ENCODE measurements at places on chromosomes 13 and 19.
A peak's percentile ranks its signal among the peaks of the same experiment; 100 is the strongest.

GRCh38 chr19:6041991-6042481, 64.1 kb upstream of the RANBP3 start:
- DNase-seq, result no peak

DNA sequence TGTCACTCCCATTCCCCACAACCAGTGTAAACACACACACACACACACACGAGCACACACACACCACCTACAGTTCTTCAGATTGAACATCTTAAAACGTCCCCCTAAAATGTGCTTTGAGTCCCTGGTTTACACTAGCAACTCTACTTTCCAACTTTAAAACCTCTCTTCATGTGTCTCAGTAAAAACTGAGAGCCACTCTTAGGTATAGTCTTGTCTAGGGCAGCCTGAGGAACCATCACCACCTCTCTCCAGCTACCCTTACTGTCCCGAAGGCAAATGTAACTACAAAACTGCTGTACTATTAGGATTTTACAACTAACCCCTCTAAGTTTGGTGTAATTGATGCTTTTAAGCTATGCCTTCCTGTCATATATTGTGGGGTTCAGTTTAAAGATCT, 1501.6 kb upstream of the MIR17HG start:
- no peak for DNase-seq

DNA sequence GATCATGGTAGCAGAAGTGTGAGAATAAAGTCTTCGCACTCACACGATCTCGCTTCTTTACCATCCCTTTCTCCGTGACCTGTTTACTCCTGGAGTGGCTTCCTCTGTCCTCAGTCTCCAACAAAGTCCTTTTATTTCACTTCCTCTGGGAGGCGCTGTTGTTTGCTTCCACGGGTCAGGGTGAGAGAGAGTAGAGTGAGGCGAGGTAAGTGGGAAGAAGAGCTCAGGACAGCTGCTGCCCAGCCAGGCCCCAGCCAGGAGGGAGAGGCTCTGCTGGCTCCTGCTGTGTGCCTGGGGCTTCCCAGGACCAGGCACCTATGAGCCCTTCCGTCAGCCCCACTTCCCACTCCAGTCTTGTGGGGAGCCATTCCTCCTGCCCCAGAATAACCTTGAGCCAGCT, 242.1 kb downstream of the FGF9 start:
- DNase-seq, result no peak

DNA sequence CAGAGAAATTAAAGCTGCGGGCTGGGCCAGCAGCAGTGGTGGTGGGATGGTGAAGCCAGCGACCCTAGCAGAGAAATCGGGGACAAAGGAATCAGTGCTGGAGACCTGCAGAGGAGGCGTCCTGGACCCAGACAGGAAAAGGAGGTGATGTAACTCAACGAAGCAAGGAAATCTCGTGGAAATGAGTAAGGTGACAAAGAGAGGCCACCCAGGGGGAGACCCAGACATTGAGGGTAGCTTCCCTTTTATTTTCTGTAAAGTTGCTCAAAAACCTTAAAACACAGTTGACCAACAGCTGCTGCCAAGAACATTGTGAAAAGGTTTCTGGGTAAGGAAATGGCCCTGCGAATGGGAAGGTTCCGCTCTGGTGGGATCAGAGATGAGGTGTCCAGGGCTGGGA, 13.3 kb upstream of the RETN start:
- DNase-seq, result no peak

- no peak for DNase-seq
Observed at GRCh38 chr19:48630296-48631063, 6.7 kb downstream of the DBP start.

DNA sequence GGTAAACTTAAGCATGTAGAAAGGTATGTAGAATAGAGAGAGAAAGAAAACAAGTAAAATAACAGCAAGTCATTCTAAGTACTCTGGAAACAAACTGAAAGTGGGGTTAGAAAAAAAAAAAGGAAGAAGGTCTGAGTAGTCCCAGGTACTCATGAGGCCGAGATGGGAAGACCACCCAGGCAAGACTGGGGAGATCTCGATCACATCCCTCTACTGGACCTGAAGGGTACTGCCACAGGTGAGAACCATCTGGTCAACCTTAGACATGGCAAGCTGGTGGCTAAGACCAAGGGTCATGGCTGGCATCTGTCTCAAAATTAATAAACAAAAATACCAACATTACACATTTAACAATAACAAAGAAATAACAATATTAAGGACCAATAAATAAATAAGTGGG, 36.3 kb upstream of the ZNF724 start:
- DNase-seq, result peak; percentile 9

GRCh38 chr13:90395846-90396245, 951.6 kb upstream of the MIR17HG start:
- no peak for DNase-seq

- no peak for DNase-seq
Observed at GRCh38 chr19:45771311-45771933, 2.4 kb upstream of the SIX5 start.
